CD4-positive, alpha-beta T cell treated with Interleukin-10 for 1 hour (primary cell): ENCODE measurements at places on chromosomes 7 and 10.

GRCh38 chr7:154931906-154932305, 71.0 kb downstream of the PAXIP1 start:
- no peak for DNase-seq

GRCh38 chr10:76885816-76886215, 751.8 kb downstream of the KCNMA1 start:
- no peak for DNase-seq

DNA sequence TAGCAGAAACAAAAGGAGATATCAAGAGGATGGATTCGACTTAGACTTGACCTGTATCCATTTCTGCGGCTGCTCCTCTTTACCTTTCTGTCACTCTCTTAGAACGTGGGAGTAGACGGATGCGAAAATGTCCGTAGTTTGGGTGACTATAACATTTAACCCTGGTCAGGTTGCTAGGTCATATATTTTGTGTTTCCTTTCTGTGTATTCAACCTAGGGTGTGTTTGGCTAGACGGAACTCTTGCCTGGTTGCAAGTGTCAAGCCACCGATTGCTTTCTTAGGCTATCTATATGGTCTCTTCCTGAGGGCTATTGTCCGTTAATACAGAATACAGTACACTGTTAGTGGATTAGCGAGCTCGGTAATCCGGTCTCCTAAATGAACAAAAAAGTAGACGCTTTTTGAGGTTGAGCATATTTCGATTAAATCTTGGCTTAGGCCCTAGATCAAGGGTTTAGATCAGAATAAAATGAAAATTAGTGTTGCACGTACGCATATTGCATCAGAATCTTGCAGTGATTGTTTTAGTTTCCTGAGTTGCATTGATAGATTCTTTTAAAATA, 1.2 kb downstream of the PTEN start:
- DNase-seq, result no peak

DNA sequence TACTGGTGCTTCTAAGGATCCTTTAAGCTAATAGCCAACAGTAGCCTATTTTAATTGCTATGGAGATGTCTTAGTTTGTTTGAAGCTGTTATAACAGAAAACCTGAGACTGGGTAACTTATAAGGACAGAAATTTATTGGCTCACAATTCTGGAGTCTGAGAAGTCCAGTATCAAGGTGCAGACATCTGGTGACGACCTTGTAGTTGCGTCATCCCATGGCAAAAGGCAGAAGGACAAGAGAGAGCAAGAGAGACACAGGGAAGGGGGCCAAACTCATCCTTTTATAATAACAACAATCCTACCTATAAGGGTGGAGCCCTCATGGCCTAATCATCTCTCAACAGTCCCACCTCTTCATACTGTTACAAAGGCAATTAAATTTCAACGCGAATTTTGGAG, 39.1 kb downstream of the NRCAM start:
- no peak for DNase-seq

GRCh38 chr10:109926825-109927224, 3.5 kb upstream of the XPNPEP1 start:
- DNase-seq, result no peak

GRCh38 chr7:4266270-4267040, 415.6 kb upstream of the FOXK1 start:
- no peak for DNase-seq

DNA sequence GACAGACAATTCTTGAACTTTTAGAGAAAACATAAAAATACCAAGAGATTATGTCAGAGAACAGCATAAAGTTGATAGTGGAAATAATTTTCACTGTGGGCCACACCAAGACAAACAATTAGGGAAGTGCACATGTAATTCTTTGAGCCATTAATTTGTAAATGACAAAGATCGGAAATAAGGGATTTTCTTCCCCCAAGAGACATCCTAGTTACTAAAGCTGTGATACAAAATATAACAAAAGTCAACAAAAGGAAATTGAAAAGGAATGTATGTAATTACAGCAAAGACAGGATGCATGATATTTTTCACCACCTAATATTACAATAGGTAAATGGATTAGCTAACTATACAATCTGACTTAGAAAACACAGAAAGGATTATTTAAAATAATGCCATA, 12.4 kb upstream of the LRRC72 start:
- DNase-seq, result no peak

DNA sequence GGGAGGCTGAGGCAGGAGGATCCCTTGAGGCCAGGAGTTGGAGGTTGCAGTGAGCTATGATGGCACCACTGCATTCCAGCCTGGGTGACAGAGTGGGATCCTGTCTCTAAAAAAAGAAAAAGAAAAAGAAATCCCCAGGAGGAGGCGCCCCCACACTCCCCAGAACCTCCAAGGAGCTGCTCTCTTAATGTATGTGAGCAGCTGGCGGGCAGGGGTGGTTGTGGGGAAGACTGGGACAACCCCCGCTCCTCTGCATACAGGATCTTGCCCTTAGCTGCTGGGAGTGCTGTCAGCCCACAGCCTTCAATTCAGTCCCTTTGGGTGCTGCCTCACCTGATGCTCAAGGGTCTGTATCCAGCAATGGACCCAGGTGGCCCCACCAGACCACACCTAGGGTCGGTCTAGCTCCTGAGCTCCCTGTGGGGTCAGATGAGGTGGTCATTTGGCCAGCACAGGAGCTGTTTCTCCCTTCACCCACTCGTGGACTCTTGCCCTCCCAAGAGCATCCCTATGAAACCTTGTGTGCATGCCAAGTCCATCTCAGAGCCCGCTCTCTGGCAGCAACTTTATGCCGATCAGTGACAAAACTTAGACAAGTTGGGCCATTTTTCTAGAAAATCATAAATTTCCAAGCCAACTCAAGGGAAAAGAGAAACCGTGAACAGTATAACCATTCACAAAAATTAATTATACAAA, 97.5 kb downstream of the CREM start:
- DNase-seq, result no peak

DNA sequence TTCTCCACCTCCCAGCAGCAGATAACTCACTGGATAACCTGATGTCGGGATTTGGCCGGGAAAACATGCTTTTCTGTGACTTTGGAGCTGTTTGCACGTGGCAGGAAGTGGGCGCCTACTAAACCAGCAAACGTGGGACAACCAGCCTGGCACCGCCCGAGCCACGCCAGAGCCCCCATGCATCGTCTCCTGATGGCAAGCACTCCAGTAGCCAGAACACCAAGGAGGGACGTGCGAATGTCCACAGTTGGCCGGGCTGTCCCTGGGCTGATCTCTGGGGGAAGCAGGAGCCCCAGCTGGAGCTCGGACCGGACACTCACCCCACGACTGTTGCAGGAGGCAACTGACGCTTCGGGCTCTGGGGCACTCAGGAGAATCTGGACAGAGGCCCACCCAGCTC, 7.1 kb downstream of the ADGRA1 start:
- no peak for DNase-seq

DNA sequence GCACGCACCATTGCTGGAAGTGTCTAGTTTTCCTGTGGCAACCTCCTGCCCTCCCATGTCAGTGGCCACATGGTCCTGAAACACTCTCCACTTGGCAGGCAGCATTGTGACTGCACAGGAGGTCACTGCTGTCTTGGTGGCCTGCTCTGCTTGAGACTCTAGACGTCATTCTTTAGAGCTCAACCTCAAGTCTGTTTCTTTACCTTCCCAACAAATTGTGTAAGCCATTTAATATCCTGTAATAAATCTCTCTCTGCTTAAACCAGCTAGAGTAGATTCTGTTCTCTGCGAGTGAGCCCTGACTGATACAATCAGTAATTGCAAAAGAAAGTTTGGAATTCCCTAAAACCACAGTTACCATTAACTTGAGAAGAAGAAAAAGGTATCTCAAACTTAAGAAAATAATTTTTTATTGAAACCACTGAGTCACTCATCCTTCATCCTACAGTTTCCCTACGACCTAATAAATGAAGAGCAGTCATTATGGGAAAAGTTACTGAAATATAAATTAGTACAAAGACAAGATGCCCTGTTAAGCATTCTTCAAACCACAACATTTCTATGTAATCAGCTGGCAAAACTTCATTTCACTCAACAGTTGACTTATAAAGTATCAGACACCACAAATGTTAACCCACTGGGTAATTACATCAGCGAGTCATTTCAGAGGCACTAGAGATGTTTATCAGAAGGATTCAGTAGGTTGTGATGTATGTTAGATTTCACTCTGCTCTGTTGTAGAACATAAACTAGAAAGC, 18.0 kb downstream of the SLC25A13 start:
- DNase-seq, result no peak

DNA sequence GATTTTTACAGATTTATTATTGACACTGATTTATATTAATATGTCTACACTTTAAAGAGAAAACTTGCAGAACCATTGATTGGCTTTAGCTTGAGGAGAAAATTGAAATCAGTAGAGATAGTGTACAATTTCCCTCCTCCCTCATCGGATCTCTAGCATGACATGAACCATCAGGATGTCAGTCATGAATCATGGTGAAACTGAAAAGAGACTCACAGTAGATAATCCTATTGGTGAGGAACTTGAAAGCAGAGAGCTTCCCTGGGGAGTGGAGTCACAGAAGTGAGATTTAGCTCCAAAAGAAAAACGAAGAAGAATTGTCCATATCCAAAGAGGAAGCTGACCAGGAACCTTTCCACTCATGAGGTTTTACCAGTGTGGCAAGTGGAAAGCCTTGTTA, 346.8 kb downstream of the ABCA13 start:
- no peak for DNase-seq

DNA sequence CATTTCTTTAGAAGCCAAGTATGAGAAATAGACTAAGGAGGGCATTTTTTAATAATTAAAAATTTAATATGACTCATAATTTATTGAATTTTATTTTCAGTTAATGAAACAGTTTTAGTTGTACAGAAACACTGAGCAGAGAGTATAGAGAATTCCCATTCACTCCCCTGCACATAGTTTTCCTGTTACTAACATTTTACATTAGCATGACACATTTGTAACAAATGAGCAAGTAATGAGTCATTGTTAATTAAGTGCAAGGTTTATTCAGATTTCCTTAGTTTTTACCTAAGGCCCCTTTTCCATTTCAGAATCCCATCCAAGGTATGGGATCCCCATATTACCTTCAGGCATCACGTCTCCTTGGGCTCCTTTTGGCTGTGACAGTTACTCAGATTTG, 271.5 kb upstream of the FZD8 start:
- DNase-seq, result no peak

DNA sequence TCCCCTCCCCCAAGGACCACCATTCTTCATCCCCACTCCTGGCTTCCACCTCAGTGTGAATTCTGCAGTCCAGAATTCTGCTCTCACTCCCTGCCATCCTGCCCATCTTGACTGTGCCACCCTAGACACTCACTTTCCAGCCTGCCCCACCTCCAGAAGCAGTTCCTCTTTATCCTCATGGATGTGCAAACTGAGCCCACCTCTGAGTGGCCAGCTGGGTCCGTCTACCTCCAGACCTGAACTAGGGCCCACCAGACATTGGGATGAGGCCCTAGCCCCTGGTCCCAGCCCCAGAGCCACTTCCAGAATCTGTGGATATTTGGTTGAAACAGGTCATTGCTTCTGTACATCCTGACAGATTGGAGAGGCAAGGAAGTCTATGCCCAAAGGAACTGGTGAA, 58.5 kb downstream of the GRID1 start:
- DNase-seq, result no peak

GRCh38 chr7:27551803-27552400, 110.8 kb downstream of the HIBADH start:
- DNase-seq, result no peak
